ENCODE measurements at places on chromosomes 1 and 21.

- no peak for DNase-seq
Measured at GRCh38 chr21:45591619-45592207, 49.5 kb upstream of the SLC19A1 start.

GRCh38 chr1:201376464-201377374 is 761 bp downstream of the TNNT2 start:
- DNase-seq = no peak

DNA sequence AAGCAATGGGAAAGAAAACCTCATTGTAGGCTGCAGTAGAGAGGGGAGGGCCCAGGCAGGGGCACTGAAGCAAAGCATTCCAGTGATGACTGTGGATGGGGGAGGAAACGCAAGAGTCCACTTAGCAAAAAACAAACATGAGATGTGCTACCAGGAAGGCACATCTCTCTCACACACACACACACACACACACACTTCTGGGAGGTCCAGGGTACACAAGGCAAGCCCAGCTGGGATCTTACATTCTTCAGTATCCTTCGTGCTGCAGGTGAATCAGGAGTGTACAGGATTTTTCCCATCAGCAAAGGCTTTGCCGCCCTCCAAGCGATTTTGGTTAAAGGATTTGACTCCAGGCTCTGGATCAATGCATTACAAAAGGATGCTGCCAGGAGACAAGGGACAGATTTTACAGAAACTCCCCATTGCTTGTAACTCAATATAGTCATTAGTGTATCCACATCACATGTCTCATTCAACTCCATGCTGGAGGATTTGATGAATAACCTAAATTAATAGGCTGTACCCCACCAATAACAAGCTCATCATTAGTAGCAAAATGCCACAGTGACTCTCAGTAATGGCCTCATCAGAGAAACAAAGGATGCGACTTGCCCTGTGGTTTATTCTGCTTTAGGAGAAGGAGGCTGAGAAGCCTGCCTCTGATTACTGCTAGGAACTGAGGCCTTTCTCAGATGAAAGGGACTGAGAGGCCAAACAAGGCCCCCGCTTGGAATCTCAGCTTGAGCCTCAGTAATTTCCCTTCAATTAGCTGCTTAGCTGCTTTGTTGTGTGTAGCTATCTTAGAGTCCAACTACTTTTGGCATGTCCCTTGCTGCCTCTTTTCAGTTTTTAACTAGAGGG is 41.6 kb downstream of the ABCA4 start:
- DNase-seq = no peak

- no peak for DNase-seq
Measured at GRCh38 chr1:61322769-61323168, 240.4 kb downstream of the NFIA start.

- DNase-seq = no peak
Measured at GRCh38 chr1:56671085-56671484, 26.0 kb downstream of the PRKAA2 start.

DNA sequence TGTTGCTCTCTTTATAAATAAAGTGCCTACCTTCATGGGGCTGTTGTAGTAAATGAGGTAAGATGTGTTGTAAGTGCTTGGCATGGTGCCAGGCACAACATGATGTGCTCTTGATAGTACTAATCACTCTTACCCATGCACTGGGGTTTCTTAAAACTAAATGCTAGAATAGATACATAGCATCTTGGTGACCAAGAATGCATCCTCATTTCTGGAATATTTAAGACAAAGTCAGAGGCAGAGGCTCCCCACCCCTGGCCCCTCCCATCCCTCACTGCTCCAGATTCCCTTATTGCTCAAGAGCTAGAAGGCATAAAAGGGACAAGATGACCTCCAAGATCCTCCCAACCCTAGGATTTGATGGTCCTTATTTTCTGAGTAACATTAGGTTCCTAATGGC is 61.3 kb downstream of the GLUL start:
- DNase-seq = no peak

DNA sequence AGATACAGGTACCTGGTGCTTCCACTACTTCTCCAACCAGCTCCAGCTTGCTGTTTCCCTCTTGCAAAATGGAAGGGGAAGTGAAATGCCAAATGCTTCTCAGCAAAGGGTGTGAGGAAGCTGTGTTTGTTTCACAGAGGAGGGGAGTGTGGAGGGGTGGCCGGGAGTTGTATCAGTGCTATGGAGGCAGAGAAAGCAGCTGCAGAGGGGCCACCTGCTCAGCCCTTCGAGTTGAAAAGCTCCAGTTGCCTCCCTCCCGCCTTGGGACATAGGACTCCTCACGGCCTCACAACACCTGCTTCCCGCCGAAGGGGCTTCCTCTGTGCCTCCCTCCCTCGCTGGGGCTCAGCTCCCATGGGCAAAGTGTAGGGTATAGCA is 12.1 kb upstream of the LINGO4 start:
- no peak for DNase-seq

DNA sequence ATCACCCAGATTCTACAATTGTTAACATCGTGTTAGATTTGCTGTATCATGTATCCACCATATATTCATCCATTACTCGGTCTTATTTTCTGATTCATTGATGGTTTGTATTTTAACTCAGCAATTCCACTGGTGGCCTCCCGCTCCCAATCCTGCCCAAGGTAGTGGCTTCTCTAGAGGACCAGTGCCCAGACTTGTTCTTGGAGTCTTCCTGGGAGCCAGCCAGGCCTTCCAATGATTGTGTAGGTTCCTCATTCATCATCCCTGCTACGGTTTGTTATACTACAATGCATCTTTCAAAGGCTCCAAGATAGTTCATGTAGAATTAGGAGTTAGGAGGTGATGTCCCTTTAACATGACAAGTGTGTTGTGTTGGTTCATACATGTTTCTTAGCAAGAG is 451.1 kb downstream of the SETD4 start:
- DNase-seq = no peak

DNA sequence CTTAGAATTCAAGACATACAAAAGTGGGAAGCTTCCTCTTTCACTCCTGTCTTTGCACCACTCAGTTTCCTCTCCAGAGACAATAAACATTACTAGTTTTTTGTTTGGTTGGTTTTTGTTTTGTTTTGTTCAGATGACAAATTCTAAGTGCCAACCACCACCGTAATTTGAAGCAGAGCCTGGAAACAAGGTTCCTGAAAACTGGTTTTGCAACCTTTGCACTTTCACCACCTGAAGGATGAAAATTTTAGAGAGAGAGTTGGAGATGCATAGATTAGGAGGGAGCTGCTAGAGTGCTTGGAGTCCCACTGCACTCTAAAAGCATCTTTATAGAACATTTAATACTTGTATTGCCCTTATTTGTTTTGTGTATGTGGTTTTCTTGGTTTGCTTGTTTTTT is 20.2 kb upstream of the MGST3 start:
- DNase-seq = no peak

GRCh38 chr1:155389826-155390225 is 69.1 kb downstream of the RUSC1 start:
- DNase-seq = no peak

- no peak for DNase-seq
Measured at GRCh38 chr1:67004176-67004575, 49.8 kb downstream of the SLC35D1 start.

- DNase-seq = no peak
Measured at GRCh38 chr1:94270801-94271203, 33.4 kb upstream of the ARHGAP29 start.

GRCh38 chr1:77511440-77511840 is 171.0 kb downstream of the ZZZ3 start:
- DNase-seq = no peak

Data from putamen (tissue), 1 donor.